ENCODE measurements at places on chromosomes 2 and 18.
A peak's percentile ranks its signal among the peaks of the same experiment; 100 is the strongest.

DNA sequence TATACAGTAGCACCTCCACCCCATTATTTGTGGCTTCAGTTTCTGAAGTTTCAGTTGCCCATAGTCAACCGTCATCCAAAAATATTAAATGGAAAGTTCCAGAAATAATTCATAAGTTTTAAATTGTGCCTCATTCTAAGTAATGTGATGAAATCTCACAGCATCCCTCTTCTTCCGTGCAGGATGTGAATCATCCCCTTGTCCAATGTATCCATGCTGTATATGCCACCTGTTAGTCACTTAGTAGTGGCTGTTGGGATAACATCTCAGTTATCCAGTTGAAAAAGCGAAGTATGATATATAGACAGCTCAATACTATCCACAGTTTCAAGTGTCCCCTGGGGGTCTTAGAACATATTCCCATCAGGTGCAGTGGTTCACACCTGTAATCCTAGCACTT lies 119.1 kb upstream of the OTX1 start:
- no peak for DNase-seq

- no peak for DNase-seq
These were observed 35.1 kb downstream of the CTDP1 start for GRCh38 chr18:79714531-79715240.

- DNase-seq: no peak
These were observed 26.4 kb downstream of the SLC4A1AP start for GRCh38 chr2:27690052-27690451.

DNA sequence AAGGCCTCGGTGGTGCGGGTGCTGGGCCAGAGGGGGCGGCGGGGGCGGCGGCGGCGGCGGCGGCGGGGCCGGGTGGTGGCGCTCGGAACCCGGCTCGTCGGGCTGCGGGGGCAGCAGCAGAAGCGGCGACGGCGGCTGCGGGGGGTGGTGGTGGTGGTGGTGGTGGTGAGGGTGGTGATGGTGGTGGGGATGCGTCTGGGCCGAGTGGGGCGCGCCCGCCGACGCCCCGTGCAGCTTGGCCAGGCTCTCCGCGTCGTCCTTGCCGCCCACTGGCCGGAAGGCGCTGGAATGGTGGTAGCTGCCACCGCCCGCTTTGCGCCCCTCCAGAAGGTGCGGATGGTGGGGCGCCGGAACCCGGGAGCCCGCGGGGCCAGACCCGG lies 4.4 kb downstream of the SKOR2 start:
- DNase-seq: no peak

- DNase-seq: no peak
These were observed 186.6 kb downstream of the PID1 start for GRCh38 chr2:229084447-229084846.

- DNase-seq: peak; percentile 53
These were observed 11.3 kb downstream of the MALT1 start for GRCh38 chr18:58682429-58683069.

- no peak for DNase-seq
These were observed 2.0 kb upstream of the MCFD2 start for GRCh38 chr2:46917628-46918027.

GRCh38 chr2:234661175-234661574 lies 164.3 kb upstream of the ARL4C start:
- no peak for DNase-seq

DNA sequence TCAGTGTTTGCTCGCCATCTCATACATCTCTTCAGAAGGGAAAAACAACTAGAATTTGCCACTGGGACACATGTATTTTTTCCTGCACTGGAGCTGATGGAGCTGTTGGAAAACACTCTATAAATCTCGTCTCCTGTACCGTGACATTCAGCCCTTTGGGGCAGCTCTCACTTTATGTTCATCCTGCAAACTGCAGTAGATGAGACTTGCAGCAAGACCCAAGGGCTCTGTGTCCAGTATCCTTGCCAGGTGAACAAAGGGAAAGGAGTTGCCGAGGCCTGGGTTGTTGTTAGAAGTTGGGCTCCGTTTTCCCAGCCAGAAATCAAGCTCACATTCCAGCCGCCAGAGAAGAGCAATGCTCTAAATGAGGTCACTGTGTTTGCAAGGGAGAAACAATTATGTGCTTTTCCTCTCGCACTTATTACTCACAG lies 285.1 kb downstream of the SLC4A3 start:
- no peak for DNase-seq

DNA sequence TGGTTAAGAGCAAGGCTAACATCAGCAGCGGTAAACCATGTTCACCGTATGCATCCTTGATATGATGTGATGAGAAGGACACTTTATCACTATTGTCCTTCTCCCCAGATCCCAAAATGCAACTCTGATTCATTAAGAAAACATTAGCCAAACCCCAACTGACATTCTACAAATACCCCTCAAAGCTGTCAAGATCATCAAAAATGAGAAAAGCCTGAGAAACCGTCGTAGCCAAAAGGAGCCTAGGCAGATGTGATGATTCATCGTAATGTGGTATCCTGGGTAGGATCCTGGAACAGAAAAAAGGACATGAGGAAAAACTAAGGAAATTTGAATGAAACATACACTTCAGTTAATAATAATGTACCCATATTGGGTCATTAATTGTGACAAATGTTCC lies 67.3 kb upstream of the ST6GAL2 start:
- DNase-seq: no peak

DNA sequence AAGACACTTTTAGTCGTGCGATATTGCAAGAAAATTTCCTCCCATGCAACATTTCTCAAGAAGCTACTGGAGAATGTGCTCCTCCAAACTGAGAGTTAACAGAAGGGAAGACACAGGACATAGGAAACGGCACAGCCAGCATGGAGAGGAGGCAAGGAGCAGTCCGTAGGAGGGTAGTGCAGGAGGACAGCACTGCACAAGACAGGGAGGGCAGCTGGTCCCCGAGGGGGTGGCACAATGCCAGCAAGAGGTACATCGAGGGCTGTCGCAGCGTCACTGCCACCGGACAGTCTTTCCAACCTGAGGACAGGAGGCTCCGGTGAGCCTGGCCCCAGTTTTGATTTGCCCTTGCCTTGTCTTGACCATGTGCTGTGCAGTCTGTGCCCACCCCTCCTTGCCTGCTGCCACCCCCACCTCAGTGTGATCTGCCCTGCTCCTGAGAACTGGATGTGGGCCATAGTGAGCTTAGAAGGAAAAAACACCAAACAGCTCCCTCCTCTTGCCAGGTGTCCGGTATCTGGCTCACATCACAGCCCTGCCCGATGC lies 81.6 kb upstream of the LAPTM4A start:
- no peak for DNase-seq

- DNase-seq: no peak
These were observed 310.9 kb upstream of the COL3A1 start for GRCh38 chr2:188663301-188663700.

DNA sequence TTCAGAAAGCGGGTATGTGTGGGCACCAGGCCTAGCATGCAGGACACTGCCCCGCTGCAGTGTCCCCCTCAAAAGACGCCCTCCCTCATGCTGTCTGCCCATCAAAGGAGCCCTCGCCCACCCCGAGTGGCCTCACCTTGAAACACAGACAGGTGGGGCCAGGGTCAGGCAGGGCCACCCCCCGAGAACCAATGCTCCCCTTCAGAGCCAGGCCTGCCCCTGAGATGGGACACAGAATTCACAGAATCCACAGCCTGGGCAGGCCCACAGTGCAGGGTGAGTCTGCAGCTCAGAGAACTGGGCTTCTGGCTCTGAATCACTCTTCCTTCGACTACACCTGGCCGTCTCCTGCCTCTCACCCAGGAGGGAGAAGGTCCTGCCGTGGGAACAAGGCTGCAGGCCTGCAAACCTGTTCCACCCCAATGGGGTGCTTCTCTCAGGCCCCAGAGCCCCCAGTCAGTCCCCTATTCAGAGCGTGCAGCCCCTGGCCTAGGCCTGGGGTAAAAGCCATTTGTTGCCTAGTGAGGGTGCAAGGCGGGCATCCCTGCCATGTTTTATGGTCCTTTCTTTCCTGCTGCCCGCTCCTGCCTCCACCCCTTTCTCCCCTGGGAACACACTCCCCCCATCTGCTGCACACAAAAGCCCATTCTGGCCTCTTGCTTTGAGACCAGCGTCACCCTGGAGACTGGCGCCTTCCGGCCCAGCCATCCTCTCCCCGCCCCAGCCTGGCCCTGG lies 11.3 kb upstream of the ARHGEF4 start:
- DNase-seq: no peak

- no peak for DNase-seq
These were observed 205.0 kb downstream of the UBE2E3 start for GRCh38 chr2:181185421-181185820.

DNA sequence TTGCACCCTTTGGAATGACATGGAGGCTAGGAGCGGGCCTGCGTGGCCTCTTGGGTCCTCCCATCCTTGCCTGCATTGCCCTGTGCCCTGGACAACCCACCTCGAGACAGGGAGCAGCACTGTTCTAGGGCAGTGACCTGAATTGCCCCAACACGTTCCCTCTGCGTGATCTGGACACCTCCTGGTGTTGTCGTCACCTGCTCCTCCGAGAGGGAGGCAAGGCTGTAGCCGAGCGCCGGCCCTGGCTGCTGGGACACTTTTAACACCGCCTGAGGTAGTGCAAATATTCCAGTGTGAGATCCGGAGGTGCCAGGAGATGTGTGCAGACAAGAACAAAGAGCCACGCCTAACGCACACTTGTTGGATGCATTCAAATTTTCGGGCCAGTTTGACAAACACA lies 131.5 kb downstream of the SMAD7 start:
- no peak for DNase-seq

DNA sequence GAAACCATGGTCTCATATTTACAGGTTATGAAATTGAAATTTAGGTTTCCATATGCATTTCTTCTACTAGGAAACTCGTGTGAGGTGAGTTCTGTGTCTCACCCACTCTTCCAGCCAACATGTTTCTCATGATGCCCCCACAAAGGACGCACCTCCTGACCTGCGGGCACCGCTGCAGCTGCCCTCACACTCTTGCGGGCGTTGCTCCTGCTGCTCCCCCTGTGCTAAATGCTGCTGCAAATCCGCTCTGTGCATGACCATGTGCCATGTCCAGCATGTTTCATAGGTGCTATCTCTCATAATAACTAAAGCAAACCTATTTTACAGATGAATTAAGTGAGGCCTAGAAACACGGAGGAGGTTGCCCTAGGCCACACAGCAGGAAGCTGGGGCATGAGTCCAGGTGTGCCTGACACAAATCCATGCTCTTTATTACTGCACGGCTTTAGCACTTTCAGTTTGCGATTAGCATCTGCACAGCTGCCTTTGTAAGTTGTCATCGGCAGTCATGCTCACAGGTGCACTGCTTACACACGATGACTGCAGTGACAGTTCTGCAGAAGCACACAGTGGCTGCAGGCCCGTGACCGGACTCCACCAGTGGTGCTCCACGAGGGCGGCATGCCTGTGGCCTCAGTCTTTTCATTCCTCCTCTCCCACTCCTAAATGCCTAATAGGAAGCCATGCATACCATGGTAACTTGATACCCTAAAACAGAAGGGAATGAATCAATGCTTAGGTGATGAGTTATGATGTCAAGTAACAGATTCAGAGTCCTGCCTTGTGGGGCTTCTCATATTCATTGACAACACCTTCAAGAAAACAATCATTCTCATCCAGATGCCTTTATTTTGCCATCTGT lies 14.9 kb upstream of the GALR1 start:
- DNase-seq: no peak

DNA sequence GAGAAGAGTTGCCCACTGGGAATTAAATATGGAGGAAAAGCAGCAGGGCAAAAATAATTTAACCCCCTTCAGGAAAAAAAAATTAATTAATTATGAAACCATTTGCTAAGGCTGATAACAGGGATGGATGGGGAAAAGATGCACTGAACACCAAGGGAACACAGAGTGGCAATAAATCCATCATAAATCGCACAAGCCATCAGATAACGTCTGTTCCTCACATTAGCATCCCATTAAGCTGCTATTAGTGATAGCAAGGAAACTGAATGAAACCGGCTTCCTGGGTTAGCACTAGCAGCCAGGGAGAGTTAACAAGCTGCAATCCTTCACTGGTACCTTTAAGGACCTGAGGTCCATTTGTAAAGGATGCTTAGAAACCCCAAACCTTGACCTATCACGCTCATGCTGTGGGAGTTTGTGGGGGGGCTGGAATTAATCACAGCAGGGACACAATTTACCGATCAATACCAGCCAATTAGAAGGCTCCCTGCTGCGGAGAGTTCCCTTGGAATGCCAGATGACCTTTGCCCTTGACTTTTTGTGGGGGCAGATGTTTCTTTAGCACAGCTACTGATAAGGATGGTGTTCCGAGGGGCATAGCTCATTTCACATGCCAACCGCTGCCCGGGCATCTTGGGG lies 175.5 kb upstream of the KLF7 start:
- DNase-seq: no peak

- no peak for DNase-seq
These were observed 6.1 kb upstream of the LBH start for GRCh38 chr2:30225131-30225762.

DNA sequence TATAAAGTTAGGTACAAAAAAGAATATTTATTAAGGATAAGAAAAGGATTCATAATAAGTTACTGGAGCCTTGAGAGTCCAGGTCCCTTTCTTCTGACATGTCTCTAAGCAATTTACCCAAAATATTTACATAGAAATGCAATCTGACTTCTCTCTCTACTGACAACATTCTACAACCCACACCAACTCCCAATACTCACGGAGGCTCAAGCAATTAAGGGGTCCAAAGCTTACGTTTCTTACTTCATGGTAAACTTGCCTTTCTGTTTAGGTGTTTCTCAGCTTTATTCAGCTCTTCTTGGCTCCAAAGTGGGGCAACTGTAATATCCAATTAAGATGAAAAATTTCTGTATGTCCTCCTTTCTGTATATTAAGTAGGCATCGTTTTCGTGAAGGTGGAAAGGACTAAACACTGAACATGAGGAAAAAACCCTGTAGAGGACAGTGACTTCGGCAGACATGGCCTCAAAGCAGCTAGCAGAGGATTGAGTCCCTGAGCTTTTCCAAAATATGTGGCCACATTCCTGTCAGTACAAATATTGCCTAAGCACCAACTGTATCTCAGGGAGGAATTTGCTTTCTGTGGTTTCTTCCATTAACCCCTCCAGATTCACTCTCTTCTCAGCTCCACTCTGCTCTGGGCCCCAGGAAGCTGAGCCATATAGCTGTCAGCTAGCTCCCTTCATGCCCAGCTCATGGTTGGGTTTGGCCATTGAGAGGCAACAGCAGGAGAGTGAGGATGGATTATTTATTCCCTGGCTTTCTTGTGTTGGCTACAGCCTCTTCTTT lies 67.9 kb upstream of the GLS start:
- DNase-seq: peak; percentile 18

Data from HuH-7.5 (cell line).